ENCODE measurements at places on chromosomes 7 and 10. TPM values are rescaled to one million over a fixed set of nuclear protein-coding genes. Genes with fewer than 3 reads are reported as not detected.

GRM3 gene
- not detected for polyA plus RNA-seq

THSD7A gene
- polyA plus RNA-seq, result 0.03 TPM

CPA1 gene
- 6.5 TPM for polyA plus RNA-seq

HMX2 gene
- not detected for polyA plus RNA-seq

PAX4 gene
- polyA plus RNA-seq, result not detected

GRID1 gene
- not detected for polyA plus RNA-seq

PRLHR gene
- not detected for polyA plus RNA-seq

DNA sequence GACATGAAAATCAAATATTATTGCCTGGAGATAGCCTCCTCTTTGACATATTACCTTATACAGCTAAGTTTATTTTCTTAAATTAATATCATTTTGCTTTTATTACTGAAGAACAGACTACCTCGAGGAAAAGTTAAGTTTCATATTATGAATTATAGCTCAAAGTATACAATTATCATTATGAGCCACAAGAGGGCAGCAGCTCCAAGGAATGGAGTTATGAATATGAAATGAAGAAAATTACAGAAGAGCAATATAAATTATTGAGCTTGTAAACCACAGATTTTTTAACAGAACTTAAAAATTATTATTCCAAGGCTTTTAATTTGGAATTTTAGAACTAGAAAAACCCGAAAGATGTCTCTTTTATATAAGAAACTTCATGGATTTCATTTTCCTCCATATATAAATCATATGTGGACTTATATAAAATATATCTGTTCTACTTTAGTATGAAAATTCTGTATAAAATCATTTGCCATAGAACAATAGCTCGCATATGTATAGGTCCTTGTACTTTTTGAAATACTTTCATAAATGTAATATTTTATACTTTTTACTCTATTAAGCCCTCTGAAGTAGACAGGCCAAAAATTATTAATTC is 40.1 kb downstream of the IQUB start:
- no peak for DNase-seq

GRCh38 chr7:42907316-42907715 is 4.6 kb downstream of the C7orf25 start:
- no peak for DNase-seq

- DNase-seq, result peak; percentile 87
These were observed 33.2 kb downstream of the WBP1L start for GRCh38 chr10:102776779-102777456.

GRCh38 chr7:21636694-21637093 is 93.9 kb downstream of the DNAH11 start:
- no peak for DNase-seq

GRCh38 chr10:75514830-75515229 is 83.4 kb downstream of the LRMDA start:
- DNase-seq, result no peak

- DNase-seq, result no peak
These were observed 315.9 kb upstream of the ETV1 start for GRCh38 chr7:14305233-14305866.

- no peak for DNase-seq
These were observed 156.7 kb upstream of the NPVF start for GRCh38 chr7:25384788-25385505.

DNA sequence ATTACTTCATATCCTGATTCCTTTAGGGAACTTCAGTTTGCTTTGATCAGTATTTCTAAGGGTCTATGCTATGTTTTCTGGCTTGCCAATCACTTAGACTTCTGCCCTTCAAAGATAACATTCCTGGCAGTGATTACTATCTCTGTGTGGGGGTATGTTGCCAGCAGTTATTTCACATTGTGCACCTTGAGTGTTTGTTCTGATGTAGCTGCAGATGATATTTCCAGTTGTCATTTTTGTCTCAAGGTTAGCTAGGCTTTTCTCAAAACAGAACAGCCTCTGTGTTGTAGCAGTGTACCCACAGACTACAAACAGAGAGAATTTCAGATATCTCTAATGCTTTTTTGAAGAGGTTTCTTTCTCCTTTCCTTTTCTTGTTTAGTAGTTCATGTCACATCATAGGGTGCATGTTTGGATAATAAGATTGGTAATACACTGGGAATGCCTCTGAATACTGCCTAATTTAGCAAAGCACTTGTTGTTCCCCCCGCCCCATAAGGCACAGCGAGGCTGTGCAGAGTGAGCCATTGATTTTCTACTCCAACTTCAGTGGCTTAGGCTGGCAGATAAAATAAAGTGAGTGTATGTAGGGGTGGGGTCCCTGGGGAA is 134.7 kb upstream of the AGR3 start:
- DNase-seq, result no peak

- DNase-seq, result no peak
These were observed 536.4 kb downstream of the GRM8 start for GRCh38 chr7:126716321-126716720.

All from aorta (tissue), 5 donors.